ENCODE measurements at places on chromosomes 3 and 15.
A peak's percentile ranks its signal among the peaks of the same experiment; 100 is the strongest.

DNA sequence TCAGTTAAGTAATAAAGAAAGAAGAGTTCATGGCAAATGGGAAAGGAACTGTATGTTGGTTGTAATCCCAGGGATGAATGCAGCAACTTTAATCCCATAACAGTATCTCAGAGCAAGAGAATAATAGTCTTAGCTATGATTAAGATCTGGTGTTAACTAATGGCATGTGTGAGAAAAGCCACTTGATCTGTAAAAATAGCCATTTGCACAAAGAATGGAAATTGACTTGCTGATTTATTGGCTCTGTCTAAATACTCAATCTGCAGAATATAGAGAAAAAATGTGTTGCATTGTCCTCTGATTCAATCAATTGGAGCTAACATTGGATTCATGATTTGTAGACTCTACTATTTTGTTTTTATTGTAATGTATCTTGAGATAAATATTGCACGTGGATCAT is 987.0 kb downstream of the NSUN3 start:
- DNase-seq = no peak

GRCh38 chr15:26028086-26028740 is 165.1 kb upstream of the ATP10A start:
- no peak for DNase-seq

DNA sequence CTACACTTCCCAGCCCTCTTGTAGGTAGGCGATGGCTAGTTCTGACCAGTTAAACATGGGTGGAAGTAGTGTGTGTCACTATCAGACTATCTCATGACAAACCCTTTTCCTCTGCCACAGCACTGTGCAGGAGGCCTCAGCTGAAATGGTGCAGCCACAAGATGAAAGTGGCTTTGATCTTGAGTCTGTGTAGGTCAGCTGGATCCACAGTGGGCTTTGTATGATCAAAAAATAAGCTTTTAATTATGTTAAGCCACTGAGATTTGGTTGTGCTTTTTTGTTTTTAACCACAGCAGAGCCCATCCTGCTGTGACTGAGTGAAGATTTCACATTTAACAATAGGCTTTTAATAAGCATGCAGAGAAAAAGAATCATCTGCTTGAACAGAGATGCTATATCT is 19.7 kb downstream of the RCN2 start:
- no peak for DNase-seq

GRCh38 chr3:136291302-136291701 is 41.2 kb downstream of the PCCB start:
- DNase-seq = no peak

GRCh38 chr3:46545818-46546630 is 20.1 kb downstream of the LRRC2 start:
- DNase-seq = no peak

DNA sequence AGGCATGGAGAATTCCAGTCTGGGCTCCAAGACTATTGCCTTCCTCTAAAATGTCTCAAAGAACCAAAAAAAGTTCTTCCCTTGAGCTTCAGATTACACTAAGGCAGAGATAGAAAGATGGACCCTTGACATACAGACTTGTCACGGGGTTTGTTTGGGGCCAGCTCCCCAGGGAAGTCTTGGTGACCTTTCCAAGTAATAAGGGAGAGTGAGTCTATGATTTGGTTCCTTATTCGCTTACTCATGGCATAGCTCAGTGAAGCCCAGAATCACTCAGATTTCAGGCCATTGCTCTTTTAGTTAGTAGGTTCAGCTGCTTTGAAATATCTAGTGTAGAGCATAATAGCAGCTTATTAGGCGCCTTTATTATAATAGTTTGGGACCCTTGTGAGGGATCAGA is 90.3 kb downstream of the PLCL2 start:
- DNase-seq = no peak

GRCh38 chr3:133999891-134000685 is 29.6 kb downstream of the SLCO2A1 start:
- no peak for DNase-seq

- DNase-seq = no peak
Observed at GRCh38 chr3:183980403-183980802, 37.3 kb downstream of the ABCC5 start.

GRCh38 chr3:135452881-135453280 is 512.6 kb upstream of the PPP2R3A start:
- DNase-seq = no peak

DNA sequence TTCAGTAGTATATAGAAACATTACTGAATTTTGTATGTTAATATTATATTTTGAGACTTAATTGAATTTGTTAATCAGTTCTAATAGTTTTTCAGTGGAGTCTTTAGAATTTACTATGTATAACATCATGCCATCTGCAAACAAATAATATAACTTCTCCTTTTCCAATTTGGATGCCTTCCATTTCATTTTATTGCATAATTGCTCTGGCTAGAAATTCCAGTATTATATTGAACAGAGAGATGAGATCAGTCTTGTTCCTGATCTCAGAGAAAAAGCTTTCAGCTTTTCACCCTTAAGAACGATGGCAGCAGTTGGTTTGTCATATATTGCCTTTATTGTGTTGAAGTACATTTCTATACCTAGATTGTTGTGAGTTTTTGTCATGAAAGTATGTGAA is 40.4 kb downstream of the OR4F15 start:
- DNase-seq = no peak

- DNase-seq = no peak
Observed at GRCh38 chr3:149415484-149415883, 38.0 kb upstream of the TM4SF1 start.

- DNase-seq = no peak
Observed at GRCh38 chr15:66228807-66229735, 24.5 kb downstream of the MEGF11 start.

DNA sequence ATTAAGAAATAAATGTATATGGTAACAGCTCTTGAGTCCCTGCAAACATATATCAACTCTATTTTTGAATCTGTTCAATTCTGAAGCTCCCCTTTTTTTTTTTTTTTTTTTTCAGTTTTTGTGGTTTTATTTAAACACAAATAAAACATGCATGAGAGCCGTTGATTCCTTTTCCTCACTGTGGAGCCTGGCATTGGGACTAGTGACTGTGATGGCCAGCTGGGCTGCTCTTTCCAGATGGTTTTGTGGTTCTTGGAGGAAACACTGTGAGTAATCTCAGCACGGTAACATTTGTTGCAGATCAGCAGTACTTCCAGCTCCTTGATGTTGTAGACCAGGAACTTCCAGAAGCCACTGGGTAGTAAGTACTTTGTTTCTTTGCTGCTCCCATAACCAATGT is 15.9 kb downstream of the EMC7 start:
- no peak for DNase-seq

GRCh38 chr3:179694731-179695130 is 41.9 kb downstream of the USP13 start:
- DNase-seq = no peak

DNA sequence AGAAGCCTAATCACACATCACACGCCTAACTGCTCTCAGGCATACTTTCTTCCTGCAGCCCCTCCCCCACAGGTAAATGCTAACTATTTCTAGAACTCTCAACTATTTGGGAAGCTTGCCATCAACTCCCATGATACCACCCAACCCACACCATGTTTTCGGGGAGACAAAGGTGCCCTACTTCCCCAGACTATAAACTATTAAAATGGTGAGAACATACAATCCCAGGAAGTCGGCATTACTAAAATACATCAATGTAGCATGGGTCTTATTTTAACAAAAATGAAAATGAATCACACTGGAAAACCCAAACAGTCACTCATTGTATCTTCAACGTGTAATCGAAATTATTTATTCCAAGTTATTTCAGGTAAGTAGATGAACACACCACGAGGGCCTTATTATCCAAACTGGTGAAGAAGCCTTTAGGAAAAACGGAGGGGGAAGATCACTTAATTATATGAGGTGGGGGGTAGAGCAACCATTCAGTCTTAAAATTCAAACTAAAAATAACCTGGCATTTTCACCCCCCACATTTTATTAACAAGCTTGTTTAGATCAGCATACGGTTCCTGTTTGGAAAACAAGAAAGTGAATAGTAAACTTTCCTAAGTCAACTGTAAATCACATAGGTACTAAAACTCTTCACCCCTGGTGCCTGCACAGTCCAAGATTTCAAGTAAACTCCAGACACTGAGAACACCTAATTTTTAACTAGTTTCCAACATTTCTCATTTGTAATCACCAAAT is 1.9 kb downstream of the TBL1XR1 start:
- no peak for DNase-seq

- no peak for DNase-seq
Observed at GRCh38 chr3:177746337-177746933, 549.2 kb upstream of the TBL1XR1 start.

GRCh38 chr3:138935863-138936740 is 10.8 kb downstream of the FOXL2 start:
- peak; percentile 53 for DNase-seq

GRCh38 chr15:98980899-98981228 is 26.7 kb downstream of the PGPEP1L start:
- no peak for DNase-seq

DNA sequence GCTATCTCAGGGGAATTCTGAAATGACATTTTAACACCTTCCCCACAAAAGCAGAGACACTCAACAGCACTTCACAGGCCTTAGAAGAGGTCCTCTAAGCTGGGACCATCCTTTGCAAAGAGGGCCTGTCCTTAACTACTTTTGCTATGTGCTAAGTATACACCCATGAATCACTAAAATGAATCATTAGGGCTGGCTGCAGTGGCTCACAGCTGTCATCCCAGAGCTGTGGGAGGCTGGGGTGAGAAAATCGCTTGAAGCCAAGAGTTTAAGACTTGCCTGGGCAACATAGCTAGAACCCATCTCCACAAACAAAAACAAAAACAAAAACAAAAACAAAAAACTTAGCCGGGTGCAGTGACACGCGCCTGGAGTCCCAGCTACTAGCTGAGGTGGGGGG is 53.9 kb upstream of the MELTF start:
- DNase-seq = no peak

- no peak for DNase-seq
Observed at GRCh38 chr3:124333931-124334640, 342.2 kb upstream of the ROPN1 start.

DNA sequence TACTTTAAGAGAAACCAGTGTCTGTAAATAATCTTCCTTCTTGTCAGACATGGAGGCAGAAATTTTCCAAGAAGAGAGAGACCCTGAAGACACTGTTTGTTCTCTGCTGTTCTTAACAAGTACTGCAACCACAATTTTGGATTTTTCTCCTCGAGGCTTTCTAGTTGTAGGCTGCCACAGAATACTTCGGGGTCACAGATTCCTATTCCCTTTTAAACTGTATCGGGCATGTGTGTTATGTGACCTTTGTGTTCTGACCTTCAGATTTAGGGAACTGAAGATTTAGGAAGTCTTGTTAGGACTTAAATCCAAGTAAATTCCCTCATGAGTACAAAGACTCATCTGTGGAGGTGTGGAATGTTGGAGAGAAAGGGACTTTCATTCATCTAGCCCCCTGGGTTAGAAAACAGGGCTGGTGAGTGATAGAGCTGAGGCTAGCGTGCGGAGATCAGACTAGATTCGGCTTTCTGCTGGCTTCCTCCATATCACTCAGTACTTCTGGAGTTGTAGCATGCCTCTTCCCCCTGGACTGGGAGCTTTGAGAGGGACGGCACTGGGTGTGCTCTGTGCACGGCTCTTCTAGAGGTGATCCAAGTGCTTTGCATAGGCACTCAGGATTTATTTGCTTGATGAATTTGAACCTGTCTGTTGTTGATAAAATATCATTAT is 237.0 kb downstream of the LPP start:
- DNase-seq = no peak

GRCh38 chr15:69855258-69856000 is 242.3 kb downstream of the TLE3 start:
- no peak for DNase-seq
